CD4-positive, alpha-beta T cell treated with Interleukin-17A for 4 hours (primary cell): ENCODE measurements at places on chromosomes 2 and 18.
A peak's percentile ranks its signal among the peaks of the same experiment; 100 is the strongest.

GRCh38 chr2:197461057-197461456 lies 7.7 kb downstream of the COQ10B start:
- DNase-seq: no peak

DNA sequence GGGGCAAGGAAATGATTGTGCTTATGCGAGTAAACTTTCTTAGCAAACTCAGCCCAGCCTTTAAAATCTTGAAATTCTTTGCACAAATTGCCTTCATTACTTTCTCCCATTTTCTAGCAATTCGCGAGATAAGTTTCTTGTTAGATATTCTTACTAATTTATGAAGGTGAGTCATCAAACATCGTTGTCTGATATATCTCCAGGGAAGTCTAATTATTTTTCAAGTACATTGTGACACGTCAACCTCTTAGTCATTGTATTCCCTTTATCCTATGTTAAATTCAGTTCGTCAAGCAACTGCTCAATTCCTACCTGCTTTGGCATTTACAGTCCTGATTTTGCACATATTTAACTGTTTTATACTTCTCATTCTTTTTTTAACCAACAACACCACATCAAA lies 854.5 kb upstream of the CRIM1 start:
- DNase-seq: no peak

DNA sequence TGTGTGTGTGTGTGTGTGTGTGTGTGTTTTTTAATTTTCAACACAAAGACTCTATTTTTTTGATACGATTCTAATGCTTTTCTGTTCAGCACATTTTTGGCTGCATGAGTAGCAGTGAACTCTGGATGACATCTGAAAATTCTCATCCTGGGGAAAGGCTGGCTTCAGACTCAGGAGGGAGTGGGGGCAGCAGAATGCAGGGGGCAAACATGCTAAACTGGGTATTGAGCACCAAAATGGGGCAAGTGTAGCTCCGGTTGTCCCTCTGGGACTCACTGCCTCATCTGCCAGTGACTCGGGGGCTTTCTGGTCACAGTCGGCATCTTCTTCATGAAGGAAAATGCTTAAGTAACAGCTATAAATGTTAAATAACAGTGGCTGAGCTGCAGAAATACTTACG lies 116.8 kb upstream of the PID1 start:
- DNase-seq: no peak

DNA sequence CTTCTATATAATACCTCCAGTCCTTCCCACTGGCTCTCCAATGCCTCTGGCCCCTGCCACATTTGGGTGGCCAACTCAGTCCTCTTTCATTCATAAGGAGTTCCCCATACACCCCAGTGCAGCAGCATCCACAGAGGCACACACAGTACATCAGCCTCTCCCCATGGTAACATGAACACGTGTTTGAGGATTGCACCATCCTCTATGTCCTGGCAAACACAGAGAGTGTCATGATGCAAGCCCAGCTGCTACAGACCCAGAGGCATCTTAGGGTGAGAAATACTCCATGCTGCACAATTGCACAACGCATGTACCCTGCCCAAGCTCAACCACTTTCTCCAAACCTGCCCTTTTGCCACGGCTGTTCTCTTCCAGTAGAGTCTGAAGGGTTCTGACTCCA lies 11.5 kb downstream of the IGFBP5 start:
- DNase-seq: no peak

- DNase-seq: no peak
These were observed at the start of gene RAB17 for GRCh38 chr2:237590272-237591140. Gene RAB17, minus strand, starts transcription at chr2:237590734. Its CDS starts 4,580 bp downstream, at chr2:237586154.

GRCh38 chr18:8944871-8945245 lies 157.6 kb upstream of the NDUFV2 start:
- DNase-seq: no peak

DNA sequence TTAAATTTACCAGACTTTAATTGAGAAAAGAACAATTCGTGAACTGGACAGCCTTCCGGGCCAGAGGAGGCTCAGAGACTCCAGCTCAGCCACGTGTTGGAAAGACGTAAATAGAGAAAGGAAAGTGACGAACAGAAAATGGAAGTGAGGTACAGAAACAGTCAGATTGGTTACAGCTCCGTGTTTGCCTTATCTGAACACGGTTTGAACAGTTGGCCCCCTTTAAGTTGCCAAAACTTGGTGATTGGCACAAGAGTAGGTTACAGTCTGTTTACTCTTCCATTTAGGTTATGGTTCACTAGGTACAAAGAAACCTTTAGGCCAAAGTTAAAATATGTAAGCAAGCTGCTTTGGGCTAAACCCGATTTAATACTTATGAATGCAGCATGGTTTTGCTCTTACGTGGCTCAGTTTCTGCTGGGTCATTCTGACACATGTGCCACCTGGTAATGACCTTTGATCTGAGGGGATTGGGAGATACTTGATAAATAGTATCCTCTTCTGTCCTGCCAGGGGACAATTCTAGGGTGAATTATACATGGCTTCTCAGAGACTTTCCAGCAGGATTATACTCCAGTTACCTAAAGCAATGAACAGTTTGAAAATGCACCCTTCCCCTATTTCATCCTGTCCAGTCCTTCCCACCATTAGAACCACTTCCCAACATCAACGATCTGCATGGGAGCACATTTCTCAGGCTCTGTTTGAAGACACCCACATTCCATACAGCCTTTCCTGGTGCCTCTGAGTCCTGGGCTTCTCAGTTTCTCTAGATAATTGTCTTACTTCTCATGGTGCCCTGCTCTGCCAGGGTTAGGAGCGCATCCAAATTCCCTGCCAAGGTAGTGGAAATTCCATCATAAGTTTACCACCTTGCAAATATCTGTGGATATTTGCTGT lies 65.1 kb upstream of the TGIF1 start:
- no peak for DNase-seq

DNA sequence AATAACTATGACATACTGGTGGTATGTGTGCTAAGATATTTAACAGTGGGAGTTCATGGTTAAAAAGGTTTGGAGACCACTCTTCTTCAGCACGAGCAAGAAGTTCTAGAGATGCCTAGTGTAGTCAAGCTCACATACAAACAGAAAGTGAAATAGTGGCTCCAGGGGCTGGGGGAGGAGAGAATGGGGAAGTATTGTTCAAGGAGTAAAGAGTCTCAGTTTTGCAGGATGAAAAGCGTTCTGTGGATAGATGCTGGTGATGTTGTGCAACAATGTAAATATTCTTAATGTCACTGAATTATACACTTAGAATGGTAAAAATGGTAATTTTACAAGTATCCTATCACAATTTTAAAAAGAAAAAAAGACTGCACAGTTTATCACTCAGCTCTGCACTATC lies 29.0 kb upstream of the EPAS1 start:
- no peak for DNase-seq

- peak; percentile 30 for DNase-seq
These were observed 76.5 kb downstream of the ARL4C start for GRCh38 chr2:234420408-234420807.

- peak; percentile 2 for DNase-seq
These were observed 5.4 kb downstream of the HS6ST1 start for GRCh38 chr2:128313091-128313836.

- DNase-seq: no peak
These were observed 424 bp upstream of the ANKRD44 start for GRCh38 chr2:197310987-197311420.

- DNase-seq: no peak
These were observed 39.0 kb downstream of the TGFA start for GRCh38 chr2:70514612-70515055.

DNA sequence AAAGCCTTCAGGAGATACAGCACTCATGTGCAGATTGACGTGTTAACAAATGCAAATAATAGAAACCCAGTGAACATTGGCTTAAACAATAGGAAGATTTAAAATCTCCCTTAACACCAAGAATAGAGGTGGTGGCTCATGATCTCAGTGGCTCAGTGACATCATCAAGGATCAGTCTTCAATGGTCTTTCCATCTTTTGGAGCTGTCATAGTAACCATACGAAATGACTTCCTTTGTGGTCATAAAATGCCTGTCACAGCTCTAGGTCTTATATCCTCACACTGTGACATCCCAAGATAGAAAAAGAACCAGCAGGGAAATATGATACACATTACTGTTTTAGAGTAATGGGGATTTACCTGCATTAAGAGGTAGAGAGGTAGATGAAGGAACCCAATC lies 59.6 kb upstream of the ACKR3 start:
- no peak for DNase-seq

DNA sequence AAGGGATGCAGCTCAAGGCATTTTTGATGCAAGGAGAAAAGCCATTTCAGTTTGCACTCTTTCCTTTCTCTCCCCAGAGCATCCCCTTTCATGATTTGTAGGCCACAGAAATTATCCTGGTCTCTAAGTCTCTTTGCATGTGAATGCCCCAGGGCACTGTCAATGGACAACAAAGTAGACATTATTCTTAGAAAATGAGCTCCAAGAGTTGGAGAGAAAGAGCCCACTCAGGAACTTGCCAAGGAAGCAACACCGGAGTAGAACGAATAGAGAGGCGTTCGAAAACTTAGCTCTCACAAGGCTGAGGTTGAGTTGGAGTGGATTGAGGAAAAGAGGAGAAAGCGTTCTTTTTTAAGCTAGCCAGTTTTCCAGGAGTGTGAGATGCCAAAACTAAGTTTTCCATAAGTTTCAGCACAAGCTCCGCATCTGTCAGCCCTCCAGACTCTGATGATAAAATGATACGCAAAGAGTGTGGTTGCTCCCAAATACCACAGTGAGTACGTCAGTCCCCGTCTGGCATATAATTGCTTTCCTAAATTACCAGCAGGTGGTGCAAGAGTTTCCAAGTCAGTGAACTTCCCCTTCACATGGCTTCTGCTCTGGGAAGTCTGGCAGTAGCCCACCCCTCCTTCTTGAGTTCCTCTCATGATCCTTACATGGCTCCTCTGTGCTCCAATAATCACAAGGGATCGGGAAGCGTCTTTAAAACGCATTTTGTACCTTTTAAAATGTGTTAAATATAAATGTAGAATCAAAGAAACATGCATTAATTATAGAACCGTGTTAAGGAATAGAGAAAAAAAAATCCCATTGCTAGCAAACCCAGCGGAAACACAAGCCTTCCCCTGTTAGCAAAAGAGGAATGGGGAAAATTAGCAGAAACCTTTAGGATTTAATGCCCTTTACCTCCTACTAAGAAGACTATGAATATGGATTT lies 1060.6 kb upstream of the FANCL start:
- DNase-seq: peak; percentile 5

DNA sequence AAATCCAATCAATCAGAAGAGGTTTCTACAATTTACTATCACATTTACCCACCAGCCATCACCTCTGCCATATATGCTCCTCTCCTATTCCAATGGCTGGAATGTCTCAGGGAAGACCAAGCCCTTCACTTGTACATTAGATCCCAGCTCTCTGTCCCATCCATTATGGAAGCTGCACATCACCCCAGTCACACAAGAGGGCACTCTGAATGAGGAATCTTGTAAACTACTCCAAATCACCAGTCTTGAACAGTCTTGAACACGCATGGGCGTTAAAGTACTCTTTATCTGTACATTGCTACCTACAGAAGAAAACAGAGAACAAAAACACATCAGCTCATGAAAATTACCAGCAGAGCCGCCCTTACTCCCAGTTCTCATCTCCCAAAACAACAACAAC lies 38.7 kb downstream of the ZC3H8 start:
- DNase-seq: no peak

DNA sequence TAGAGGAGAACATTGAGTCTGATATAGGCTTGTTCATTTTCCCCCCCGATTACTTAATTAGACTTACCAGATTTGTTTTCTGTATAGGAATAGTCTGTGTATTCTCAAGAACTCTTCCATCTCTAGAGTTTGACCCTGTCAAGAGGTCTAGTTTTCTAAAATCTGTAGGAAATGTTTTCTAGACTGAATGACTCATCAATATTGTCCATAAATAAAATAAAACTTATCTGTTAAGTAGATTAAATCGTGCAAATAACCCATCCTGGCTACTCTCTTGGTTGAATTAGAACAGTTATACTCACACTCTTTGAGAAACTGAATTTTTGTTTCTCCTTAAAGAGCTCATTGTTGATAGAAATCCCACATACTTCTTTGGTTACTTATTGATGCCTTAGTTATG lies 299.2 kb upstream of the CWC22 start:
- no peak for DNase-seq

DNA sequence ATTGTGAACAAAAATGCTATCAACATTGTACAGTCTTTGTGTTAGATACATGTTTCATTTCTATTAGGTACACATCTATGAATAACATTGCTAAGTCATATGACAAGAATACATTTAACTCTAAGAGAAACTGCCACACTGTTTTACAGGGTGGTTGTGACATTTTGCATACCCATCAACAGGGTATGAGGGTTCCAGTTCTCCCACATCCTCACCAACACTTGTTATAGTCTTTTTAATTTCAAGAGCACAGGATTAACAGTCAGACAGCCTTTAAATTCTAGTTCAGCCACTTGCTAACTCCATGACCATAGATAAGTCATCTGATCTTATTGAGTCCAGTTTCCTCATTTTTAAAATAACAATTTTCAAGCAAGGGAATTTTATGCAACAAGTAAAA lies 92.5 kb upstream of the PPP1CB start:
- DNase-seq: no peak

DNA sequence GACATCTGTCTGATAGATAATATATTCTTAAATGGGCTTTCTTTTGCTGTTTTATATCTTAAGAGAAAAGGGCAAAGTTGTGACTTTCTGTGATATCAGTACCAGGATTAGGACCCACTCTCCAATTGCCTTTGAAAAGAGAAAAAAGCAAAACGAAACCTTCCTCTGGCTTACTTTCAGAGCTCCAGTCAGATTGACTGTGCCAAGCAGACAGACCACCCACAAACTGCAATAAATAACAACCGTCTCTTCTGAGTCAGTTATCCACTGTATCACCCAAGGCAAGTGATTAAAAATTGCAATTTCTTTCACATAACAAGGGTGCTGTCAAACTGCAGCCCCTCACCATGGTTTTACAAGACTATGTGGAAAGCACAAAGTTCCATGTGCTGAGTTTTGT lies 230.5 kb upstream of the SETBP1 start:
- DNase-seq: no peak

DNA sequence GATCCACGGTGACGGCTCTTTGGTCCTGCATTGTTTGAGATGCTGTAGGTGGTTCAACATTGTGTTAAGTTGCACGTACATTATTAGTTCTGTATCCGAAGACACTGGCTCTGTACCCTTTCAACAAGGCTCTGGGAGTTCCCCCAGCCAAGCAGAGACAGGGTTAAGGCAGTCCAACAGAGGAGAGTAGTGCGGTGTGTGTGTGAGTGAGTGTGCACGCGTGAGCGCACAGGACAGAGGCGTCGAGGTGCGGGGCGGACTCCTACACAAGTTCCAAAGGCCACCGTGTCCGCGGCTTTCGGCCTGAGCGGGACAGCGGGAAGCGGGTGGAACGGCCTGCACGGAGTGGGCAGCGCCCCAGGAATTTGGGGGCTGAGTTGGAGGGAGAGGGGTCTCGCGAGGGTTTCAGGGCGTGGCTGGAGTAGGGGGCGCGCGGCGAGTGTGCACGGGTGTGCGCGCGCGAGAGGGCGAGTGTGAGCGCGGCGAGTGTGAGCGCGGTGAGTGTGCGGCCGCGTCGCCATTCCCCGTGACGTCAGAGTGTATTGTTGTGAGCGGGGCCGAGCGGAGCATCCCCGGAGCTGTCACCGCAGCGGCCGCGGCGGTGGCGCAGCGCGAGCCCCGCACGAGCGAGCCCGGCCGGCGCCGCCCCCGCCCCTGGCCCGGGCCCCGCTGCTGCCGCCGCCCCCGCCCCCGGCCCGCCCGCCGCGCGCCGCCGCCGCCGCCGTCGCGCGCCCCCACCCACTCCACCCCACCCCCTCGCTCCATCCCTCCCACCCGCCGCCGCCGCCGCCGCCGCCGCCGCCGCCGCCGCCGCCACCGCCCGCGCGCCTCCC lies at the start of gene ASXL3:
TSS of gene ASXL3 (plus strand) at position 535 of the 833 bp plus-strand sequence. CDS start 413 bp downstream, outside the sequence.
- no peak for DNase-seq

GRCh38 chr18:53946594-53946993 lies 277.9 kb downstream of the MBD2 start:
- no peak for DNase-seq
